CD4-positive, alpha-beta T cell treated with Interleukin-17A for 1 hour (primary cell): ENCODE measurements at places on chromosomes 2 and 18.

DNA sequence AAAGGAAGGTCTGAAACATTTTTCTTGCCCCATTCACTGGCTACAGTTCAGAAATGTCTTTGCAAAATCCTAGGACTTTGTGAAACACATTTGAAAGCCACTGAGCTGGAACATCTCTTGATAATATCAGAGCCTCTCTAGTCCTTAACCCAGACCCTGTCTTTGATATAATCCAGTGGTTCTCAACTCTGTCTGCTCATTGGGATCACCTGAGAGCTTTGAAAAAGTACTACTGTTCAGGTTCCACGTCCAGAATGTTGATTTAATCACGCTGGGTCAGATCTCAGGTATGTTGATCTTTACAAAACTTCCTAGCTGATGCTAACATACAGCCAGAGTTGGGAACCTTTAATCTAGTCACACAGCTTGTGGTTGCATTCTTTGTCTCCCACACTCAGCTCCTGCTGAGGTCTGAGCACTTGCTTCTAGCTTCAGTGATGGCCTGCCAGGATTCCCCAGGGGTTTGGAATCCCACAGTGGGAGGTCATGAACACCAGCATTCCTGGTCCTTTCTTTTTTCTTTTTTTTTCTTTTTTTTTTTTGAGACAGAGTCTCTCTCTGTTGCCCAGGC is 262.7 kb downstream of the SETBP1 start:
- no peak for DNase-seq

DNA sequence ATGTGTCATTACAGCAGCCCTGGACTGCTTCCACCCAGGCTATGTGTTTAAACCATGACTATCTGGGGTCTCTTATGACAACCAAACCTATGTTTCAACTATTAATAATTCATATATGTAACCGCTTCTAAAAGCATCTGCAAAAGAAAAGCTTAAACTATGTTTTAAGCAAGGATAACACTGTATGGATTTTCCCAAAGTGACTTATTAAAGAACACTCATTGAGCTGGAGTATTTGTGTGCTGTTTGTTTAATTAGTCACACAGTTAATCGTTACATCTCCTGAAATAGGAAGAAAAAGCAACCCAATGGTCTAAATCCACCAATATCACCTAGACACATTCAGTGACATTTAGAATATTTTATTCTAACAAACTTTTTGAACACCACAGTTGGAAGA is 51.3 kb downstream of the TMEM163 start:
- no peak for DNase-seq

DNA sequence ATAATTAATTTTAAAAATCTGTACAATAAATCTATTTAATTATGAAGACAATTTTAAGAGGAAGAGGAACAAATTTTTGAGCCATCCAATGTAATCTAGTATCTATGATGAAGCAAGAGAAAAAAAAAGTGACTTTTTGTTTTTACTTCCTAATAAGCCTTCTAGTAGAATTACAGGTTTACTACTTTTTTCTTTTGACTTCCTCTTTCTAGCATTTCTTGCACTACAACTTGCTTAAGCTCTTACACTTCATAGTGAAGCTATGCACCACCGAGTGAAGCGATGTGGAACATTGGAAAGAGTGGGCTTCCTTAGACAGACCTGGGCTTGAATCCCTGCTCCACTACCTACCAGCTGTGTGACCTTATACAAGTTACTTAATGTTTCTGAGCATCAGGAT is 2.1 kb downstream of the SERPINB2 start:
- DNase-seq: no peak

DNA sequence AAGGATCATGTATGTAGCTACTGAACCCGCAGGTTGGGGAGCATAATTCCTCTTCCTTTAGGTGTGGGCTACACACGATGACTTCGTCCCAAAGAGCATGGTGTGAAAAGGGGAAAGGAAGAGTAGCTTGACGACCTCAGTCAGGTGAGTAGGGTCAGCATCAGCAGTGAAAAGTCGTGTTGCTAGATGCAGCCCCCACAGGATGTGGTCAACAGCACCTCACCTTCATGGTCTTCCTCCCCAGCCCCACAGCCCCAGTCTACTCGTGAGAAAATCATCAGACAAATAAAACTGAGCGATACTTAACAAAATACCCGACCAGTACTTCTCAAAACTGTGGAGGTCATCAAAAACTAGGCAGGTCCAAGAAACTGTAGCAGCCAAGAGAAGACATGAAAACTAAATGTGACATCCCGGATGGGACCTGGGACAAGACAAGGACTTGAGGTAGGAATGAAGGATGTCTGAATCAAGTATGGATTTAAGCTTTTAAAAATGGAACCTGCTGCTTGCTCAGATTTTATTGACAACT is 77.5 kb upstream of the NFATC1 start:
- DNase-seq: peak; percentile 4

GRCh38 chr2:124088616-124089015 is 63.5 kb downstream of the CNTNAP5 start:
- DNase-seq: no peak

DNA sequence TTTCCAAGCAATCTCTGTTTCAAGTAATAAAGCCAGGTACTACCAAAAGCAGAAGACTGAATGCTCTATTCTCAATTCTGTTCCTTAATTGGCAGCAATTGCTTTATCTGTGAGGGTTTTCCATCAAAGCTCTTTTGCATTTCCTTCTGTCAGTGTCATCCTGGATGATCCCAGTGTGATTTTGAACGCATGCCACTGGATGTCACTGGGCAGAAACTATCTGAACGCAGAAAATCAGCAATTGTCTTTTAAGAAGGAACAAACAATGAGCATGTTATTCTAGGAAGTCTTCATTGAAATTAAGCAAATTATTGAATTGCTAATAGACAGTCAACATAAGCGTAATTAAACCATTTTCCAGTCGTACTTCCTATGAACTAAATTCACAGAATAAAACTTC is 259.0 kb upstream of the REG3G start:
- DNase-seq: no peak

DNA sequence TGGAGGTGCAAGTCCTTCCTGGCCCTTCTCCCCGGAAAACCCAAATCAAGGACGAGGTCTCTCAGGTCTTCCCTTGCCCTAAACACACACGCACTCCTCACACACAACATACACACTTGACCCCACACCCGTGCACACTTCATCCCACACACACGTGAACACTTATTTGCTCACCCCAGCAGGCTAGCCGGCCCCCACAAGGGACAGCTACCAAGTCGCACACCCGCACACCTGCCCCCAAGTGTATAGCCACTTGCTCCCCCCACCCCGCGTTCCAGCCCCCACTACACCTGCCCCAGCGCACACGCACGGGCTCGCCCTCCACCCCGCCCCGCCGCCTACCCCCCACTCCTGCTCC is 359 bp downstream of the TGFBRAP1 start:
- no peak for DNase-seq
